Dermis microvascular lymphatic vessel endothelial cell (primary cell): ENCODE measurements at places on chromosomes 1 and 21.

- DNase-seq, result no peak
These were observed at the start of gene SV2A for GRCh38 chr1:149917571-149918144. SV2A (minus strand) TSS chr1:149917844; CDS start chr1:149913840, 4,004 bp downstream.

DNA sequence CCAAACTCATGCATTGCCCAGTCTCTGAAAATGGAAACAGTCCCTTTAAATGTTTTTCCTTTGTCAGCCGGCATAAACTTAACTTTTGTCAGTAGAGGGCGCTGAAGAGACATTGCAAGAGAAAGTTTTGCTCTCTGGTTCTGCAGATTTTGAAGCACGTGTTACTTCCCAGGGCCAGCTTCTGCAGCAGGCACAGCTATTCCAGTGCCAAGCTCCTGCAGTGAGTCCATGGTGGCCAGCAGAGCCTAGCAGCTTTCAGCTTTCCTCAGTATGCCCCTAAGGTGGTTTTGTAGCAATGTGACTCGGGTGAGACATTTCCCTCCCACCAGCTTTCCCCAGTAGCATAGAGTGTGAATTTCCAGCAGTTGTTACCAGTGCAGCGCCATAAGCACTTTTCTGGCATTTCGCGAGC lies 2.6 kb upstream of the IFI44L start:
- peak; percentile 79 for DNase-seq

GRCh38 chr1:177311586-177311985 lies 140.8 kb downstream of the BRINP2 start:
- no peak for DNase-seq

GRCh38 chr1:198838022-198838342 lies 199.1 kb downstream of the PTPRC start:
- DNase-seq, result no peak

- DNase-seq, result no peak
These were observed 12.9 kb downstream of the PTPRU start for GRCh38 chr1:29249170-29249691.

DNA sequence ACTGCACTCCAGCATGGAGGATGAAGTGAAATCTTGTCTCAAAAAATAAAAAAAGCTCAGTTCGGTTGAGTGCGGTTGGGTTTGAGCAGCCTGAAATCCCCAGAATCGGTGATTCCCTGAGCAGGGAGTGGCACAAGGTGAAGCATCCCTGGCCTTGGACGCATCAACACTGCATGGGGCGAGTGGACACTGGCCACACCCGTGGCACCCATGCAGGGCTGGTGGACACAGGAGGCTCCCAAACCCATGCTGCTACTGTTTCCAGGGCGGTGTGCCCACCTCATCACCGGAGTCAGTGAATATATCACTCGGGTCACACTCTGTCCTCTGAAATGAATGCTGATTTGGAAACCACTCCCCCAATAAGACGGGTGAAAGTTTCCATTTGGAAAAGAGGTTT lies 53.4 kb upstream of the ACTRT2 start:
- no peak for DNase-seq

GRCh38 chr1:173581383-173582079 lies 21.3 kb downstream of the SLC9C2 start:
- DNase-seq, result no peak

DNA sequence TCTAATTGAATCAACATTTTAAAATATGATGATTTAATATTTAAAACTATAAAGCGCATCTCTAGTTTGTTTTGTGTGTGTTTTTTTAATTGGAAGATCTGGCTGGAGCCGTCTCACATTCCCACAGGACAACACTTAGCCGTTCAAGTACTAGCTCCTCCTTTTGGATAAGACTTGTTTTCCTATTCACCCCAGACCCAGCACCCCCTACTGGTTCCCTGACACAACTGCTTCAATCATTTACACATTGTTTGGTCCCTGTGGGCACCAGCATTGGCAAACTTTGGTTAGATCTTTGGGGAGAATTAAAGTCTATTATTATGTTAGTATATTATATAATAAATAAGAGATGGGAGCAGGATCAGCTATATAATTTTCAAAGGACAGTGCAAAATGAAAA lies 34.5 kb downstream of the TYW3 start:
- DNase-seq, result peak; percentile 12

DNA sequence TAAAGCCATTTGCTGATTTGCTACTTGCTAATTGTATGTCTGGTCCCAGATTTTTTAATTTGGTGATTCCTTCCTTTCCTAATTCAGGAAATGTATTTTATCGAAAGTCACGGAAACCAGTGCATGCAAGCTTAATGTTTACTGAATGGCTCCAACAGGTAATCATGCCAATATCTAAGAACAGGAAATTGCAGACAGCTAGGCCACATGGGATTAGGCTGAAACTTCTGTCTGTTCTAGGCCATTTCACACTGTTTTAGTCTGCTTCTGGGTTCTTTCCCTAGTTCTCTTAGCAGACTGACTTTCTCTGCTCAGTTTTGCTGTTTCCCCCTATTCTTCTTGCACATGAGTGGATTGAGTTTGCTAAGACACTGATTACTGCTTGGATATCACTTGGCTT lies 111.4 kb downstream of the NTNG1 start:
- no peak for DNase-seq

GRCh38 chr1:30418939-30419720 lies 304.3 kb downstream of the MATN1 start:
- DNase-seq, result no peak

DNA sequence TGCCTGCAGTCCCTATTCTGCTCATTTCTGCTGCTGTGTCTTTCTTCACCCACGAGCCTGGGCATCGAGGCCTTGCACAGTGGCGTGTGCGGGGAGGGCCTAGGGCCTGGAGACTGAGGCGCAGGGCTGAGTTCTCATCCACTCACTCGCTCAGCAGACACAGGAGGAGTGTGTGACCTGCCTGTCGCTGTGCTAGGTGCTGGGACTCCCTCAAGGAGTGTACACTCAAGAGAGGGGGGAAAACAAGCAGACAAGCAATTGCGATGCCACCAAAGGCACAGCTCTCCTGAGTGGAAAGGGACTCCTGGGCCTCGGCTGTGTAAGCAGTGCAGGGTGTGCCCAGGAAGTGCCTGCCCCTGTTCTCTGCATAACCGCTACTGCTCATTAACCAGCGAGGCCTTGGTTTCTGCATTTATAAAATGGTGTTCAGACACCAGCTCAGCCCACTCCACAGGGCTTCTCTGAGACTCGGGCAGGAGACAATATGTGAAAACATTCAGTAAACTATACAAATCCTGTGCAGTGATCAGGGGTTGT lies 4.2 kb downstream of the RD3 start:
- no peak for DNase-seq

- no peak for DNase-seq
These were observed 51.7 kb downstream of the HOOK1 start for GRCh38 chr1:59866462-59866861.

- DNase-seq, result no peak
These were observed 139.1 kb downstream of the KAZN start for GRCh38 chr1:14737561-14738094.

DNA sequence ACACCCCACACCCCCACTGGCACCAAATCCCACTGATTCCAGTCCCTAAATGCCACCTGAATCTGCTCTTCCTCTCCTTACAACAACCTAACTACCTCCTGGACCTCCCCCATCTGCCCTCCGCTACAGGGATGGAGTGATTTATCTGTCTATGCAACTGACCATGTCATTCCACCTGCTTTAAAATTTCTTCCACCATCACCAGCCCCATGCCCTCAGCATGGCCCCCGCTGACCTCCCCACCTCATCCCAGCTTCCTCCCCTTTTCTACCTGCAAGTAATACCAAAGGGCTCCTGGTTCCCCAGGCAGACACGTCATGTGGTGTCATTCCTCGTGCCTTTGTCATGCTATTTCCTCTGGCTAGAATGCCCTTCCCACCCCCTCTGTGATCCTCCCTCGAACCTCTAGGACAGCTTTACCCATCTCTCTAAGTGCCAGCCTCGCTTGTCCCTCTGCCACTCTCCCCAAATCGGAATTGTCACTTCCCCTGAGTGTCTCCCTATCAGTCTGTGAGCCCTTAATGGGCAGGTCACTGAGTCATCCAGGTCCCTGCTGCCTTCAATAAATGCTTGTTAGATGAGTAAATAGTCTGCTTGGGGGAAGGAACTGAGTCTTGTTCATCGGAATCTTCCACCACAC lies 3.7 kb downstream of the GJB4 start:
- DNase-seq, result no peak

- no peak for DNase-seq
These were observed 169.3 kb upstream of the ZC3H12A start for GRCh38 chr1:37305108-37305507.

- no peak for DNase-seq
These were observed 44.8 kb downstream of the LHX9 start for GRCh38 chr1:197961933-197962332.

DNA sequence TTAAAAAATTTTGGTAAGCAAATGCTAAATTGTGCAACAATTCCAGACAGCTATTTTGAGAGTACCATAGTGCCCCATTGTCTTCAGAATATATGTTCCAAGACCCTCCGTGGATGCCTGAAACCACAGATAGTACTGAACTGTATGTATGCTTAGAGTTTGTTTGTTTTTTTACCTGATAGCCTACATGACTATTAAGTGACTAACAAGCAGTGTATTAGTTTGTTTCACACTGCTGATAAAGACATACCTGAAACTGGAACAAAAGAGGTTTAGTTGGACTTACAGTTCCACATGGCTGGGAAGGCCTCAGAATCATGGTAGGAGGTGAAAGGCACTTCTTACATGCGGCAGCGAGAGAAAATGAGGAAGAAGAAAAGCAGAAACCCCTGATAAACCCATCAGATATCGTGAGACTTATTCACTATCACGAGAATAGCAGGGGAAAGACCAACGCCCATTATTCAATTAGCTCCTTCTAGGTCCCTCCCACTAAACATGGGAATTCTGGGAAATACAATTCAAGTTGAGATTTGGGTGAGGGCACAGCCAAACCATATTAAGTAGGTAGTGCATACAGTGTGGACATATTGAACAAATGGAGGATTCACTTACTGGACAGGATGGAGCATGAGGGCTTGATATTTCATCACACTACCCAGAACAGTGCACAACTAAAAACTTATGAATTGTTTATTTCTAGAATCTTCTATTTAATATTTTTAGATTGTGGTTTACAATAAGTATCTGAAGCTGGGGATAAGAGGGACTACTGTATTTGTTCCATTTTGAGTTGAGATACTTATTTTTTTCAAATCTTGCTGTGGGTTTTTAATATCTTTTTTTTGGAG lies 78.5 kb downstream of the LHX9 start:
- DNase-seq, result no peak

GRCh38 chr1:209455145-209455544 lies 128.4 kb upstream of the CAMK1G start:
- DNase-seq, result no peak

DNA sequence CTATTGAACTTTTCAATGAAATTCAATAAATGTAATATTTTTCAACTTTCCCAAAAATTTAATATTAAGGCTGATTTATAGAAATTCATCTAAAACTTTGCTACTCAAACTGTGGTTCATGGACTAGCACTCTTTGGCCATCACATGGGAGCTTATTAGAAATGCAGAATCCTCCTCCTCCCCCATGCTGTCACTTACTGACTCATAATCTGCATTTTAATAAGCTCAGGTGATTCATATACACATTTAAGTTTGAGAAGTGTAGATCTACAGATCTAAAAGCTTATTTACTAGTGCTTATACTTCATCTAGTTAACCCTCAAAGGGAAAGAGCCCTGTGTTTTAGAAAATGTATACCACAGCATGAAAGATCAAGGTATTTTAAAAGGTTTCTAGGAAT lies 84.3 kb downstream of the HS2ST1 start:
- DNase-seq, result no peak

- no peak for DNase-seq
These were observed 44.7 kb upstream of the CASZ1 start for GRCh38 chr1:10841118-10841517.

DNA sequence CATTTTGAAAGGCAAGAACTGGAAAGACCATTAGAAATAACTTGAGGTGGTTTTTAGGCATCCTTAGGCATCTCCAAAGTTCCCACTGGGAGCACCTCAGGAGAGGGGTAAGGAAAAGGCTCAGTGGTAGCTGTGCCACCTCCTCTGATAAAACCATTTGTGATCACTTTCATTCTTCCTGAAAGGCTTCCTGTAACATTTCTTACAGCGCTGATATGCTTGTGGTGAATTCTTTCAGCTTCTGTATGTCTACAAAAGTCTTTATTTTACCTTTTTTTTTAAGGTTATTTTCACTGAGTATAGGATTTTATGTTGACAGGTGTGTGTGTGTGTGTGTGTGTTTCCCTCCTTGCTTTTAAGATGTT lies 54.8 kb downstream of the VANGL2 start:
- no peak for DNase-seq

DNA sequence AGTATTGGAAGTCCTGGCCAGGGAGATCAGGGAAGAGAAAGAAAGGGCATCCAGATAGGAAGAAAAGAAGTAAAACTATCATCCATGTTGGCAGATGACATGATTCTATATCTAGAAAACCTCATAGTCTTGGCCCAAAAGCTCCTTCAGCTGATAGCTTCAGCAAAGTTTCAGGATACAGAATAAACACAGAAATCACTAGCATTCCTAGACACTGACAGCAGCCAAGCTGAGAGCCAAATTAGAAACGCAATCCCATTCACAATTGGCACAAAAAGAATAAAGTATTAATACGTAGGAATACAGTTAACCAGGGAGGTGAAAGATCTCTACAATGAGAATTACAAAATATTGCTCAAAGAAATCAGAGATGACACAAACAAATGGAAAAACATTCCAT lies 44.6 kb downstream of the ZFYVE9 start:
- DNase-seq, result no peak

GRCh38 chr1:193181985-193182384 lies 4.4 kb downstream of the B3GALT2 start:
- no peak for DNase-seq

- DNase-seq, result peak; percentile 78
These were observed 64.1 kb downstream of the LRRC8D start for GRCh38 chr1:89884718-89885596.

DNA sequence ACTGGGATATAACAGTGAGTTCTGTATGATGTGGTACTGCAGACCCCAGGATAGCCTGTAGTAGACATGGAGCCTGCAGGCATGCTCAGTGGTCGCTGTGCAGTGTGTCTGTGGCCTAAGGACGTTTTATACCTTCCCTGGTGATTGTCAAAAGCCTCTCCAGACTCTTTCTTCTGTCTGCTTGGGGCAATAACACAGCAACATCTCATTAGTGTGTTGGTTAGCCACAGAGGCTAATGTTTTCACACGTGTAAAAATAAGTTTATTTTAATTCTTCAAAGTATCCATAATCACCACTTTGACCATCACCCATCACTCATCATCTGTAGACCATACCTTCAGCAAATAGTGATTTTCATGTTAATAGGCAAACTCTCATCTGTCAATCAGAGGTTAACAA lies at the start of gene KRTAP24-1:
Gene KRTAP24-1, minus strand, starts transcription at position 101 of the 400 bp plus-strand sequence. Its CDS starts 18 bp downstream, at position 83.
- DNase-seq, result no peak
